ENCODE measurements at places on chromosomes 12 and 14.
A peak's percentile ranks its signal among the peaks of the same experiment; 100 is the strongest.

DNA sequence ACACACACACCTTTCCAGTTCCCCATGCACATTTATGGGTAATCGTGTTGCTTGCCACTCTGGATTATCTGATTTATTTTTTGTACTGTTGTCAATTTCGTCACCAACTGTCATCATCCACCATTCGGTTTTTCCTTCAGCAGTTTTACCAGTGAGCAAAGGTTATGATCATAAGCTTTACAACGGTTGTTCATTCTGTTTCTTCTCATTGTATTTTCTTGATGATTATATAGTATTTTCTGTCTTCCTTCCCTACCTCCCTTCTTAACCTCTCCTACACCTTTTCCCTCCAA lies 680 bp downstream of the NECAP1 start:
- no peak for DNase-seq

GRCh38 chr12:25781232-25781631 lies 177.2 kb upstream of the RASSF8 start:
- no peak for DNase-seq

DNA sequence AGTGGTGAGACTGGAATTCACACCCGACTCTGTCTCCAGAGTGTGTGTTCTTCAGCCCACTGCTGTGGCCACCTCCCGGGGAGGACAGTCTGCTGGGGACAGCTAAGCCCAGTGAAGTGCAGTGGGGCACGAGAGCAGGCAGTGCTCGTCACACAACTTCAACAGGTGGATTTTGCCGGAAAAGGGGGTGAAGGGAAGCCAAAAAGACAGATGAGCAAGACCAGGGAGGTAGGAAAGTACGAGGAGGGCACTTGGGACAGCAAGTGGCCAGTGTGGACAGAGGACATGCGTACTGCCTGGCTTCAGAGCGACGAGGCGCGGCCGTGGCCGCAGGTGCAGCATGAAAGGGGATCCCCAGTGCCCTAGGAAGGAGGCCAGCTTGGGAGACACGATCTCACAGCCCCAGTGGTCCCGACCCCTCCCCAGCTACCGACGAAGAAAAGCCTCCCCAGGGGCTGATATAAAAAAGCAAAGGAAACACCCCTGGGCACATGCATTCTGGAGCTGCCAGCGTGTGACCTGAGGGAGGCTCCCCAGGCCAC lies 96.1 kb downstream of the FBXL14 start:
- no peak for DNase-seq

- no peak for DNase-seq
Observed at GRCh38 chr14:61098721-61099120, 117.7 kb downstream of the SLC38A6 start.

DNA sequence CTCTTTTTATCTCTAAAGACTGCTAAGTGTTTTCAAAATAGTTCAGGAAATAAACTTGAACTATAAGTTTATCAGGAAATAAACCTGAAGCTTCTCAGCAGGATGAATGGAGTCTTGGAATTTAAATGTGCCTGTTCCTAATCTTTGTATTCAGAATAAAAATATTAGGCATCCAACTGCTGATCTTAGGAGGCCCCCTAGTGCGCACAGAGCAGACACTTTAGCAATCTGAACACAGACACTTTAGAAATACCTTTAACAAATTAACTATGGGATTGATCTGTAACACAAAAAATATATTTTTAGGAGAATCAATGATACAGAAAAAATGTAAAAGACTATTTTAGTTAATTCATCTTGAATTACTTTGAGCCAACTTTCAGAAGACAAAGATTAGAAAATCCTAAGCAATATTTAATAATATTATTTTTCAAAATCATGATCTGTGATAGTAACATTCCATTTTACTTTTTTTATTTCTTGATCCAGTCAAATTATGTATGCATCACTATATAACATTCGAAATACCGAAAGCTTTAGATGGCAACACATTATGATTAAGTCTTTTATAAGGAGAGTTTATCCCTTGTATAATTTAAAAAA lies 80.9 kb downstream of the SLC41A2 start:
- peak; percentile 41 for DNase-seq

- DNase-seq, result no peak
Observed at GRCh38 chr12:63037746-63038712, 103.1 kb upstream of the PPM1H start.

DNA sequence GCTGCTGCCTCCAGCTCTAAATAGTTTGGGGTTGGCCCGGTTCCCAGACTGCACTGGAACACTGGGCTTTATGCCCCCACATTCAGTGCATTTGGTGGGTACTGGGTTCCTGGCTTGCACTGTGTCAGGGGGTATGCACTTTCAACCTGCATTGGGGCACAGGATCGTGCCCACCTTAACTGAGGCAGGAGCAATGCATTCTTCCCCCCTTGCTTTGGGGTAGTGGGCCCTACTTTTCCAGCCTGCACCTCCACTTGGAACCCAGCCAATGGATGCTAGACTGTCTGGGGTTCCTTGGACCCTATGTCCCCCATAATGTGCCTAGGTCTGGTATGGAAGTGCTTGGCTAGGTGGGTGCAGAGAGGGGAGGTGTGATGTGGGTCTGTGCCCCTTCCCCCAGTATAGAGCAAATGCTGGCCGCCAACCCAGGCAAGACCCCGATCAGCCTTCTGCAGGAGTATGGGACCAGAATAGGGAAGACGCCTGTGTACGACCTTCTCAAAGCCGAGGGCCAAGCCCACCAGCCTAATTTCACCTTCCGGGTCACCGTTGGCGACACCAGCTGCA lies 615 bp downstream of the TARBP2 start:
- DNase-seq, result no peak

DNA sequence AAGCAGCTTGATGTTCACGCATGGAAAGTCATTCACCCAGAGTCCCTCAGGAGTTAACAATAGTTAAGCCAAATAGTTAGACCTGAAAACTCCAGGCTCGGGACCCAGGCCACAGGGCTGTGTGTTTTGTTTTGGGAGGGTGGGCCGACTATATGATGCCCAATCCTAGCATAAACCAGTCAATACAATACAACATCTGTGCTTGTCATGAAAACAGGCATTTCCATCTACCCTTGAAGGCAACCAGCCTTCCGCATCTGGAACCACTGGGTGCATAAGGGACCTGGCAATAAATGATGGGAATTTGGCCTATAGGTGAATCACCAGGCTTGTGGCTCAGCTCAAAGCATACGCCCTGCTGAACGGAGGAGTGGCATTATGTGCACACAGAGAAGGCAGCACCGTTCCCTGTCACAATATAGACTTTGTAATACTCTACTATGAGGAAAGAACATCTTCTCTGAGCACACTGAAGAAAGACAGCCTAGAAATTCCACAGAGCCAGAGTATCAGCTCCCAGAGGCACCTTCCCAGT lies 91.0 kb upstream of the FOXN3 start:
- DNase-seq, result no peak
